Karpas-422 (cell line): ENCODE measurements at places on chromosomes 12 and 14.
A peak's percentile ranks its signal among the peaks of the same experiment; 100 is the strongest.

DNA sequence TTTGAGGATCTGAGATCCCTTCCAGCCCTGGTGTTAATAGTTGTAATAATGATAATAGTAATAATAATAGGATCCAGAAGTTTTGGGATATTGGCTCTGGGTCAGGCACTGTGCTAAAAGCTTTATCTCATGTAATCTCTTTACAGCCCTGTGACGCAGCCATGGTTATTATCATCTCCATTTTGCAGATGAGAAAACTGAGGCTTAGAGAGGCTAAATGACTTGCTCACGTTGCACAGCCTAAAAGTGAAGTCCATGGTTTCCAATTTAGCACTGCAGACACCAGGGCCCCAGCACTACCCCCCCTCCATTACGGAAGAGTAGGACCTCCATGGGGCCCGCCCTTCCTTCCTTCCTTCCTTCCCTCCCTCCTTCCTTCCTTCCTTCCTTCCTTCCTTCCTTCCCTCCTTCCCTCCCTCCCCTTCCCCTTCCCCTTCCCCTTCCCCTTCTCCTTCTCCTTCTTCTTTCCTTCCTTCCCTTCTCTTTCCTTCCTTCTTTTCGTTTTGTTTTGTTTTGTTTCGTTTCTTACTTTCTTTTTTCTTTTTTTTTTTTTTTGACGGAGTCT is 14.9 kb upstream of the COX6A1 start:
- no peak overlapping the region for H3K4me3 ChIP-seq
- no peaks in the 10 kb centered on the region for H3K36me3 ChIP-seq
- H3K27me3 ChIP-seq: no peaks in the 10 kb centered on the region
- no peaks in the 10 kb centered on the region for H3K4me1 ChIP-seq

GRCh38 chr14:81311141-81311540 is 89.0 kb downstream of the STON2 start:
- H3K27ac ChIP-seq: no peak overlapping the region
- H3K27me3 ChIP-seq: 0 out of 2 replicates have a peak, but pooled peaks cover 4% of the 10 kb centered on the region
- H3K4me1 ChIP-seq: peaks cover 28% of the 10 kb centered on the region
- DNase-seq: no peak
- H3K4me3 ChIP-seq: no peak overlapping the region
- no peaks in the 10 kb centered on the region for H3K36me3 ChIP-seq

DNA sequence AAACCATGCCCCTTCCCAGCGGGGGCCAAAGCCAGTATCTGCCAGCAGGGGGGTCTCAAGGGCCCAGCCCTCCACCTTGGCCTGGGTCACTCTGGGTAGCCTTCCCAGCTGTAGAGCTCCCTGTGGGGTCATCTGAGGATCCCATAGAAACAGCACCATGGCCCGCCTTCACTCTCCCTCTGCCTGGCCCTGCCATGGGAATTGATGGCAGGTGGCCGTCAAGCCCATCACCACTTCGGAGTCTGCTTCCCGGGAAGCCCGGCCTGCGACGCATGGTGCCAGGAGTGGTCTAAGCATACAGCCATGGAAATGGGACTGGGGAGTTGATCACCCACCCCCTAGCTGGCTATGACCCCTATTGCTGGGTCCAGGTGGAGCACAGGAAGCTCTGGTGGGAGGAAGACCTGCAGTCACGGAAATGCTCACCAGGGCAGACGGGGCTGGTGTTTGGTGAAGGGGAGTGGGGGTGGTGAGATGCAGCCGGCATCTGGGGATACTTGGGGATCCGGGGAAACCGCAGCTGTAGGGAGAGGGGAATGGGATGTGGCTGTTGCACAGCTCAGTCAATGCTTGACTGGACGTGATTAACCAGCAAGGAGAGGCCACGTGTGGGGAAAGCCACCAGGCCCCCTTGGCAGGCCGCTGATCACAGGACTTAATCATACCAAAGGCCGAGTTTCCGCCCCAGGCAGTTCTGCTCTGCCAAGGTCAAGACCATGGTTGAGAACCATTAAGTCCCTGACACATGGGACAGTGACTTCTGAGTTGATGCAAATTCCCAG is 52.2 kb upstream of the DIO3 start:
- no peak for DNase-seq
- no peak overlapping the region for H3K27ac ChIP-seq
- no peak overlapping the region for H3K4me3 ChIP-seq
- H3K27me3 ChIP-seq: no peaks in the 10 kb centered on the region
- no peaks in the 10 kb centered on the region for H3K4me1 ChIP-seq
- no peaks in the 10 kb centered on the region for H3K36me3 ChIP-seq

GRCh38 chr14:36512585-36513003 is 7.4 kb downstream of the NKX2-1 start:
- no peak overlapping the region for H3K4me3 ChIP-seq
- H3K36me3 ChIP-seq: no peaks in the 10 kb centered on the region
- no peaks in the 10 kb centered on the region for H3K4me1 ChIP-seq
- H3K27me3 ChIP-seq: no peaks in the 10 kb centered on the region

GRCh38 chr14:64566651-64567122 is 16.9 kb downstream of the PPP1R36 start:
- no peak overlapping the region for H3K4me3 ChIP-seq
- H3K36me3 ChIP-seq: no peaks in the 10 kb centered on the region
- no peaks in the 10 kb centered on the region for H3K27me3 ChIP-seq
- H3K27ac ChIP-seq: no peak overlapping the region
- DNase-seq: no peak
- no peaks in the 10 kb centered on the region for H3K4me1 ChIP-seq

DNA sequence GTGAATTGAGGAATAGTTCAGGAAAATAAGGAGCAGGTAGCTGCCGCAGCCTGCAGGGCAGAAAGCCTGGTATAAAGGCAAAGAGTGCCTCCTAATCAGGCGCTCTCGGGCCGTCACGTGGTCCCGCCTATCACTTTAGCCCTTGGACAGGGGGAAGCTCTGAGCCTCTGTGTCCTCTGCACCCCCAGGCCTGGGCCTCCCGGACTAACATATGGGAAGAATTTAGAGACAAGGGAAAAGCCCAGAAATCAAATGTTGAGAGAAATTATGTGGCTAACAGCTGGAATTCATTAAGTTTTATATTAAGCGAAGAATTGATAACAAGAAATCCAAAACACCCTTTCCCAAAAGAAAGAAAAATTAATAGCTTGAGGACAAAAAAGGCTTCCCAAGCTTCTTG is 417.7 kb downstream of the ATP23 start:
- H3K27ac ChIP-seq: no peak overlapping the region
- DNase-seq: no peak
- no peaks in the 10 kb centered on the region for H3K4me1 ChIP-seq
- no peaks in the 10 kb centered on the region for H3K36me3 ChIP-seq

GRCh38 chr14:104361101-104361591 is 218.4 kb upstream of the C14orf180 start:
- no peaks in the 10 kb centered on the region; the same call in 1 of the 2 replicates for H3K27me3 ChIP-seq
- H3K36me3 ChIP-seq: no peaks in the 10 kb centered on the region
- H3K27ac ChIP-seq: no peak overlapping the region
- H3K4me3 ChIP-seq: no peak overlapping the region
- no peaks in the 10 kb centered on the region for H3K4me1 ChIP-seq
- no peak for DNase-seq

- H3K27ac ChIP-seq: no peak overlapping the region
- no peaks in the 10 kb centered on the region for H3K4me1 ChIP-seq
- no peak overlapping the region for H3K4me3 ChIP-seq
Measured at GRCh38 chr14:75318353-75318752, 39.7 kb downstream of the FOS start.

DNA sequence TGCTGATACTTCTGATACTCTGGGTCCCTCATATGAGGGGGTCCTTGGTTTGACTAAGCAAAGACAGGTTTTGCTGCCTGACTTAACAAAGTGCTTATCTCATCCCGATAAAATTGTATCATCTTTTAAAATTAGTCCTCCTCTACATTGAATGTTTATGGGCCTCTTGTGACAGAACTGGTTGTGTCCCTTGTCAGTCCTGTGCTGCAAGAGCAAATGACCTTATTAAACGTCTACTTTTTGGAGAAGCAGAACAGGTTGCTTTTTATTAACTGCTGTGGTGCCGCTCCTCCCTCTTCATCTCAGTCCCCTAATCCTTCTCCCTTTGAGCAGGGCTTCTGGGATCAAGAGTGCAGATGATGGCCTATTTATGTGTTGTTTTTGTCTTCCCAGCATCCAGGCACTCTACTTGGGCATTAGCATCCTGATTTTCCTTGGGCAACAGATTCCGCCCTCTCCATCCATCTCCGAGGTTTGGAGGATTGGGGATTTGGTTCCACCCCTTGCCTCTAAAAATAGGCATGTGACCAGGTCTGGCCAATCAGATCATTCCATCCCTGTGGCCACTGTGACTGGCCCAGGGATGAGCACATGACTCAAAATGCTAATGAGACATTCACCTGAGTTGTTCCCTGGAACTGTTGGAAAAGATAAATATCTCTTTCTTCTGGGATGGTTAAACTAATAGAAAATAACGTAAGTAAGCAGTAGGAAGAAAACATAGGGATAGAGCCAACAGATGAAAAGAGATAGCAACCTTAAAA is 2.9 kb upstream of the DENR start:
- peaks cover 10% of the 10 kb centered on the region; the same call in 1 of the 2 replicates for H3K36me3 ChIP-seq
- no peaks in the 10 kb centered on the region for H3K27me3 ChIP-seq
- H3K4me3 ChIP-seq: no peak overlapping the region
- DNase-seq: peak; percentile 36
- H3K27ac ChIP-seq: no peak overlapping the region

DNA sequence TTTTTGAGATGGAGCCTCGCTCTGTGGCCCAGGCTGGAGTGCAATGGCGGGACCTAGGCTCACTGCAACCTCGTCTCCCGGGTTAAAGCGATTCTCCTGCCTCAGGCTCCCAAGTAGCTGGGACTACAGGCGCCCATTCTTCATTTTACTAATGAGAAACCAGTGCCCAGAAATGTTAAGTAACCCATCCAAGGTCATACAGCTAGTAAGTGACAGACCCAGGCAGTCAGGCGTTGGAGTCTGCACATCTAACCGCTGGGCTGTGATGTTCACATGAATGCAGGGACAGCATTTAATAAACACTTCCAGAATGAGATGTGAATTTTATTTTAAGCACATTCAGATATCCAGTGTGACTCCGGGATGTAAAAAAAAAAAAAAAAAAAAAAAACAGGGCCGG is 1.3 kb upstream of the TRIP11 start:
- peaks cover 5% of the 10 kb centered on the region; the same call in 1 of the 2 replicates for H3K36me3 ChIP-seq
- peaks cover 33% of the 10 kb centered on the region for H3K4me1 ChIP-seq
- no peak for DNase-seq
- no peaks in the 10 kb centered on the region for H3K27me3 ChIP-seq
- H3K4me3 ChIP-seq: peak overlapping the region; percentile 89

GRCh38 chr12:94678379-94678778 is 28.0 kb upstream of the TMCC3 start:
- H3K27ac ChIP-seq: no peak overlapping the region
- no peaks in the 10 kb centered on the region for H3K36me3 ChIP-seq
- no peaks in the 10 kb centered on the region for H3K27me3 ChIP-seq
- no peak for DNase-seq

- no peaks in the 10 kb centered on the region for H3K27me3 ChIP-seq
- H3K4me3 ChIP-seq: no peak overlapping the region
- H3K36me3 ChIP-seq: peaks cover 5% of the 10 kb centered on the region; the same call in 1 of the 2 replicates
- peaks cover 20% of the 10 kb centered on the region for H3K4me1 ChIP-seq
- peak; percentile 55 for DNase-seq
Measured at GRCh38 chr14:74015176-74015575, 3.9 kb downstream of the ENTPD5 start.

DNA sequence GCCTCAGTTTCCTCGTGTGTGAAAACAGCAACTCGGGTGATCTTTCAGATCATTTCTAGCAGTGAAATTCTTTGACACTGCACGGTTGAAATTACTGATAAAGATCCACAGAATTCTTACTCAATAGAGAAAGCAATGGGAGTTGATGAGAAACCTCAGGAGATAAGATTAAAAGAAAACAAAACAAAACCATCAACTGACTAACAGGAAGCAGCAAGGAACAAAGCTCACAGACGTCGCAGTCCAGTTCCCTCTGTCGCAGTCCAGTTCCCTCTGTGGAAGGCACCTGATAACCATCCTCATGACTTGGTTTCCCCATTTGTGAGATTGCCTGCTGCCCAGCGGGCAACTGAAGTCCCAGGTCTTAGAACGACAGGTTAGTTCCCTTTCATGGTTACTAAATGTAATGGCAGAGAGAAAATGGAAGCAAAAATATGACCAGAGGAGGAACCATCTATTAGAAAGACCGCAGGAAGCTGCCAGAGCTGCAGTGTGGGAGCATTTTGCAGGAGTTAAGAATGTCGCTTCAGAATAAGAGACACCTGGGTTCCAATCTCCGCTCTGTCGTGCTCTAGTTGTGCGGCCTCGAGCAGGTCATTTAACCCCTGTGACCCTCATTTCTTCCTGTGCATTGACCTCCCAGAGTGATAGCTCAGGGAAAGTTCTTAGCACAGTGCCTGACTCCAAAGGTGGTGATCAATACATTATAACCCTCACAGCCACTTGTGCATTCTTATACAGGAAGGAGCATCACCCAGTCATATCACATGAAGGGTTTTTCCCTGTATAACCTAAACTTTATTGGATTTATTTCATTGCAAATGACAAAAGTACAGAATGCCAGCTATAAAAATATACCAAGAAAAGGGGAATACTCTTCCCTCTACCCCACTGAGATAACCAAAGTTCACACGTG is 5.1 kb upstream of the MED13L start:
- no peak overlapping the region for H3K27ac ChIP-seq
- H3K4me3 ChIP-seq: no peak overlapping the region
- no peak for DNase-seq
- H3K27me3 ChIP-seq: no peaks in the 10 kb centered on the region; the same call in 1 of the 2 replicates
- H3K4me1 ChIP-seq: no peaks in the 10 kb centered on the region
- H3K36me3 ChIP-seq: no peaks in the 10 kb centered on the region

GRCh38 chr12:77488041-77488620 is 342.6 kb upstream of the NAV3 start:
- H3K4me1 ChIP-seq: no peaks in the 10 kb centered on the region
- no peak for DNase-seq
- H3K36me3 ChIP-seq: no peaks in the 10 kb centered on the region
- H3K4me3 ChIP-seq: no peak overlapping the region
- no peaks in the 10 kb centered on the region for H3K27me3 ChIP-seq

GRCh38 chr14:101760138-101761011 is 1.1 kb upstream of the PPP2R5C start:
- peaks cover 20% of the 10 kb centered on the region for H3K36me3 ChIP-seq
- H3K27me3 ChIP-seq: no peaks in the 10 kb centered on the region
- peak; percentile 100 for DNase-seq

DNA sequence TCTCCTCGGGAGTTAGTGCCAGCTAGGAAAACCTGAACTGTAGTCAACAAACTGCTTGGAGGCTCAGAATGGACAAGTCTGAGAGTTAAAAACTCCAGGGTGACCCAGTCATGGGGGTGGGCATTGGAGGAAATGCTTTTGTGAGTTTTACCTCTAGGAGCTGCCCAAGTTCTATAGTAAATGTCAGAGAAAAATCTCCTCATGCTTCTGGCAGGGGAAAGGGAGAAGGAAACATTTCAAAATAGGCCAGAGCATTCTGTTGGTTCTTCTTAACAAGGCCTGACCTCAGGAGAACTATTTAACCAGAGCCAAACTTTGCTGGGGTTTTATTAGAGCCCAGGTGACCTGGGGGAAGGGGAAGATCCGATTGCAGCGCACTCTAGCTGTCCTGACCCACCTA is 12.3 kb downstream of the NINJ2 start:
- peaks cover 48% of the 10 kb centered on the region for H3K4me1 ChIP-seq
- no peaks in the 10 kb centered on the region for H3K36me3 ChIP-seq
- no peak overlapping the region for H3K27ac ChIP-seq

GRCh38 chr12:55025508-55025907 is 5.7 kb downstream of the NEUROD4 start:
- H3K27me3 ChIP-seq: no peaks in the 10 kb centered on the region
- no peak for DNase-seq
- no peaks in the 10 kb centered on the region for H3K4me1 ChIP-seq
- no peak overlapping the region for H3K27ac ChIP-seq
- no peak overlapping the region for H3K4me3 ChIP-seq
- H3K36me3 ChIP-seq: no peaks in the 10 kb centered on the region

GRCh38 chr12:113154351-113154973 is 4.9 kb downstream of the CFAP73 start:
- no peak overlapping the region for H3K27ac ChIP-seq
- H3K4me3 ChIP-seq: peak overlapping the region; percentile 54; the same call in 1 of the 2 replicates
- peaks cover 19% of the 10 kb centered on the region for H3K4me1 ChIP-seq
- peak; percentile 67 for DNase-seq
